ENCODE measurements at places on chromosomes 11 and 22. TPM values are rescaled to one million over a fixed set of nuclear protein-coding genes. Genes with fewer than 3 reads are reported as not detected.

DNA sequence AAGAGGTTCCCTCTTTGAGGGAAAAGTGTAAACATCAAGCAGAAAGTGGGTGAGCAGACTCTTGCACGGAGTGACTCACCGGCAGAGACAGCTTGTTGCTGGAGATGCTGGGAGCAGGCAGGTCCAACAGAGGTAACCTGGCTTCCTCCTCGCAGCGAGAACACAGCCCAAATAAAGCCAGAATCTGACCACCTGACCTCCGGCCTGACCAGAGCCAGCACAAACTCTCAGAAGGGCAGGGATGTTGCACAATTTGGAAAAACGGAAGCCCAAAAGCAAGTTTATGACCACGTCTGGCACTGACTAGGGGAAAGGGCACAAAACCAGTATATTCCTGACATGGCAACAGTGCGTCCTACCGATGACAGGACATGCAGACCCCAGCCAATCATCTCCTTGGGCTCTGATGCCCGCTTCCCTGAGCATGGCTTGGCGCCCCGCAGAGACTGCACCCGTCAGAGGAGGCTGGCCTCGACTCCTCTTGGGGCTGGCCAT is 5.4 kb downstream of the SMCO4 start:
- no peak for DNase-seq

- no peak for DNase-seq
These were observed 368.3 kb downstream of the SHANK2 start for GRCh38 chr11:70883973-70884623.

DNA sequence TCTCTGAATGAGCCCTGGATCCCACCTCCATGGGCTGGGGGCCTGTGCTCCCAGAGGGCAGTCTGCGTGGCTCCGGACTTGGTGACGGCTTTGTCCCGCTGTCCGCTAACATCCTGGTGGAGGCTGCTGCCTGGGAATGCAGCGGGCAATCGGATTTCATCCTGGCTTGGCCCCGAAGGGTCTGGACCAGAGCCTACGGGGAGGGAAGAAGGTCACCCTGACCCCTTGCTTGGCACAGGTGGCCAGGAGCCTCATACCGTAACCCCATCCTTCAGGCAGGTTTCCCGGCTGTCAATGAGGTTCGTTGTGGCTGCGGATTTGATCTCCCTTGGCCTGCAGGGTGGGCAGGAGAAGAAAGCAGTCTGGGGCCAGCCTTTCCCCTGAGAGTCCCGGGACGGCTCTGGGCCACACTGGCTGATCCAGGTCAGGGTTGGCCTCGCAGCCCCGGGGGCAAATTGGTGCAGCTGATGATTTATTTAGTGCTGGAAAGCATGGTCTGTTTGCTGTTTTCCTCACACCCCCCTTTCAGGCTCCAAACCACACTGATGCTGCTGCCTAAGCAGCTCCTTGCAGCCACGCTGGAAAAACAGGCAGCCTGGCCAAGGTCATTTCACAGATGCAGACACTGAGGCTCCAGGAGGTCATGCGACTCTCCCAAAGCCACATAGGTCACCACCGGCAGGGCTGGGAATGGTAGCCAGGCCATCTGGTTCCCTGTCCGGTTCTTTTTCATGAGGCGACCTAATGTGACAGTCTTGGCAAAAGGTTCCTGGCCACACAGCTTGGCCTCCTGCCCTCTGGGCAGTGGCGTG is 15.0 kb downstream of the PRDM11 start:
- DNase-seq, result peak; percentile 78

DRD2 gene
- not detected for total RNA-seq

DNA sequence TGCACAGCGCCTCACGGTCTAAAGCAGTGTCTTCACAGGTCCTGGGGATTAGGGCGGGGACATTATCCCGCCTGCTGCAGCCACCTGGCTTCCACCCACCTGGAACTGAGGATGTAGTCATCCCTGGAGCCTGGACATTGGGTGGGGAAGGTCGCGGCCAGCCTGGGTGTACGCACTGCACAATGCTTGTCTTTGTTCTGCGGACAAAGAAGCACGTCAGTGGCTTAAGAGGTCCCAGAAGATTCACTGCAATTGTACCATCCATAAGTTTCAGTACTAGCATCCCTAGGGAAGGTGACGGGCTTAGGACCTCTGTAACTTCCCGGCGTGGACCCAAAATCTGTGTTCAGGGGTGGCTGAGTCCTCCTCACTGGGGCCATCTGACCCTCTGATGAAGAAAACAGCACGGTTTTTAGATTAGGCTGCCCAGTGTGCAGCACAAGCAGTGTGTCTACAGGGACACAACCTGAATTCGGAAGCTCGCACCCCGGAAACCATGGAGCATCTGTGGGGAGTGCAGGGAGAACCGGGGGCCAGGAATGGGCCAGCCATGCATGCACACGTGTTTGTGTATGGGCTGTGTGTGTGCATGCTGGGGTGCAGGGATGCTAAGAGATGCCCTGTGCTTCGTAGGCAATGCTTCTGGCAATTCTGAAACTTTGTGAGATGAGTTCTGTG is 342.6 kb upstream of the B3GAT1 start:
- no peak for DNase-seq

GRCh38 chr11:27075655-27076054 is 35.0 kb downstream of the BBOX1 start:
- DNase-seq, result no peak

All from cardiac septum (tissue), 1 donor.